ENCODE measurements at places on chromosomes 5 and 9.

GRCh38 chr5:5523066-5523505 is 100.6 kb downstream of the ICE1 start:
- DNase-seq: peak; percentile 1

DNA sequence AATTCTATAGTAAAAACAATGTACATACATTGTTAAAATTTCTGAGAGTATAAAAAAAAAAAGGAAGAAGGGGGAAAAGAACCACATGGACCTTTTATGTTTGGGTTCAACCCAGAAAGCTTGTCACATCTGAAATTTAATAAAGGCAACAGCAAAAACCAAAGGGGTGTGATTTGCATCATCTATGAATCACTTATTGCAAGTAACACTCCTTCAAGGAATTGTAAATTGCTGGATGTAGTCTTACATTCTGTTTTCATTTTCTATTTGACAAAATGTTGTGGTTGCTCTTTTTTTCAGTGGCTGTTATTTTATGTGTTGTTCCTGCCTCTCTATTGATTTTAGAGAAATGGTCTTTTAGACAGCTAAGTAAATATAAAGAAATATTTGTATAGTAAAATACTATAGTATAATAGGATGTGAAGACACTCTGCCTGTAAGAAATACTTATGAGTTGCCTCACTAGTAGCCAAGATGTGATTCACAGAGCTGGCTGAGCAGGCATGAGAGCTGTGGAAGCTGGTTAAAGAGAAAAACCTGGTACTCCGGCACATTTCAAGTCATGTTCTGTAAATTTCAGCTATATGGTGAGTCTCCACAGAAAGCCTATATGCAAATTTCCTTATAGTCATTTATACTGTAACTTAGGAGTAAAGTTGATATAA is 131.1 kb upstream of the CNTLN start:
- no peak for DNase-seq

DNA sequence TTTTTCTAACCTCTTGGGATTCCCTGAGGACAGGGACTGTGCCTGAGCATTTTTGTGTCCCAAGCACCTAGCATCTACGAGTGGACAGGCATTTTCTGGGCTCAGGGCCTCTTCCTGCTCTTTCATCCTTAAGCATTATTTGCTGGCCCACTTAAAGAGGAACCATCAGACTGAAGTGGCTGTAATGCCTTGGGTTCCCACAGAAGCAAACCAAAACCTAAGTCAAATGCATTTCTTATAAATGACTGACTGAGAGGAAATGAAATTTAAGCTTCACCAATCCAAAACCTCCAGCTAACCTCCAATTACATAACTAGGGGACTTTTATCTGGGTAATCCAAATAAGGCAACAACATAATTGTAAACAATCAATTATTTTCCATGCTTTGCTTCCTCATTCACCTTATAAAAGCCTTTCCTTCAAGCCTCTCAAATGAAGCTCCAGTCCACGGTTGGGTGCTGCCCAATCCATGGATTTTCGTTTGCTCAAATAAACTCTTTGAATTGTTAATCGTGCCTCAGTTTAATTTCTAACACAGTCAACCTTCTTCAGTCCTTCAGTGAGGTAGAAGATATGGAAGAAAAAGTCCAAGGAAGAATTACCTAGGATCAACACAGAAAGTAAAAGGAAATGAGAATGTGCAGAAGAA is 25.3 kb upstream of the SLC31A2 start:
- DNase-seq: no peak

GRCh38 chr5:41161271-41161670 is 52.1 kb downstream of the C6 start:
- DNase-seq: no peak

GRCh38 chr9:32401488-32401887 is 17.0 kb downstream of the ACO1 start:
- no peak for DNase-seq

- no peak for DNase-seq
Measured at GRCh38 chr5:56384186-56384585, 151.1 kb upstream of the ANKRD55 start.

GRCh38 chr5:66342341-66342880 is 198.3 kb downstream of the SREK1 start:
- DNase-seq: no peak

DNA sequence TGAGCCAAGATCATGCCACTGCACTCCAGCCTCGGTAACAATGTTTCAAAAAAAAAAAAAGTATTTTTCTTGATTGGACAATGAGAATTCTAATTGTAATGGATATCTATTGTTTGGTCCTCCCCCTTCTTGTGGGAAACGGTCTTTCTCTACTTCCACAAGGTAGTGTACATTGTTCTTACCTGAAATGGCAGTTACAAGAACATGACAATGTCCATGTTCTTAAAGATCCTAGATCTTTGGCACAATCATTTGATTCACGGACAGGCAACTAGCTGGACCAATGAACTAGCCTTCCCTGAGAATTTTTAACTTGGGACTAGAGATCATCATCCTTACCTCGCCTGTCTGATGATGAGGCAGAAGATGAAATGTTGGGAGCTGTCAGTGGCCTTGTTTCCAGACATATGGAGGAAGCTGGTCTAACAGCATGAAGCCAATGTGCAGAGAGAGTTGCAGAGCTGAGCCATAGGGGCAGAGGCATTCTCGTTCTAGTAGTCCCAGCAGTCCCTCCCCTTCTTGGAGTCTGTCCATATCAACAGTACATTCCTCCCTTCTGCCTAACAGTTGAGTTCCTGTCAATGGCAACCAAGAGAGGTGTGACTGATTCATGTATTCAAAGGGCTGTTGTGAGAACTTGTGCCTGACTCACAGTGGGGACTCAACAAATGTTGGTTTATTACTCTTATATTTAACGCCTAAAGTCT is 2.1 kb upstream of the MARCHF6 start:
- no peak for DNase-seq

DNA sequence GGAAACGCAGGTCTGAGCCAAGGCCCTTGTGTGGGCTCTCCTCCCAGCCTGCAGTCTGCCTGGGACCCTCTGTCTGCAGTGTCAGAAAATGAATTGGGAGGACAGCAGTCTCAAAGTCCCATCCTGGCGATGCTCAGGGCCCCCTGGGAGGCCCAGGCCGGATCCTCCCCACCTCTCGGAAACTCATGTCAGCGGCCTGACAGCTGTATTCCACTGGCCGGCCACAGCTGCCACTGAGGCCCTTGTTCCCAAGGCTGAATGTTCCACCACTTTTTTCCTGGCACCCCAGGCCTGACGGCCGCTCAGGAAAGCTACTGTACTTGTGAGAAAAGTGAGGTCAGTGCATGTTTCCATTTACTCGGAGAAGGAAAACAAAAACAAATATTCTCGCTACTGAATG is 180.0 kb downstream of the FGF18 start:
- DNase-seq: no peak
